ENCODE measurements at places on chromosomes 4 and X.

GRCh38 chr4:35912174-35912573, 332.1 kb downstream of the ARAP2 start:
- DNase-seq = no peak

DNA sequence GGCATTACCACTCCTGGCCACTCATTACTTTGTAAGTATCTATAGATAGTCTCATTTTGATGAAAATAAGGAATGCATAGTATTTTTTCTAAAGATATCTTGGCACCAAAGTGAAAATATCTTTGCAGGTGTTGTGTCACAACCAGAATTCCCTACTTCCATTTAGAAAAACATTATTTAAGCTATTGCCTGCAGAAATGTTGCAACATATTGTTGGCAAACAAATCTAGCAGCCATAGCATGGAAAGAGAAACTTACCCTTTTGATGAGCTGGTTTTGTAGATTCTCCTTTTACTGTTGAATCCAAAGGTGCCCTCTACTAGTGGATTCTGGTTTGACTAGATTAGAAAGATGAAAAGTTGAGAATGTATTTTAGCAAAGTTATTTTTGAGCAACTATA, 138.8 kb downstream of the AREG start:
- no peak for DNase-seq

- no peak for DNase-seq
Measured at GRCh38 chr4:83651846-83652245, 115.9 kb downstream of the GPAT3 start.

- peak; percentile 40 for DNase-seq
Measured at GRCh38 chr4:153483432-153484418, 17.6 kb downstream of the TMEM131L start.

DNA sequence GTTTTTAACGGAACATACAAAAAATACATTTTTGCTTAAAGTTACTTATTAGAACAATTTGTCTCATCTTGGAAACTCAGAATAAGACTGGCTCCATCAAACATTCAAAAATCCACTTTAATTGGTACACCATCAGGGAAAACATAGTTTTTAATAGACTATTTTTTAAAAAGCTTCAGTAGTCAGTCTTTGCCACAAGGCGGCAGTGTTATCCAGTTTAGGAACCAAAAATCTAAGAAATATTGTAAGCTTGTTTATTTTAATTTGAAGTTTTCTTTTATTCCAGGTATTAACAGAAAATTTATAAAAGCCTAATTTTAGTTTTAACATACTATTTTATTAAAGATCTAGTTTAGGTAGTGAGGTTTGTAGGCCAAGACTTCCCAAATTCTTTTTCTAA, 107.7 kb downstream of the APOOL start:
- DNase-seq = peak; percentile 31

DNA sequence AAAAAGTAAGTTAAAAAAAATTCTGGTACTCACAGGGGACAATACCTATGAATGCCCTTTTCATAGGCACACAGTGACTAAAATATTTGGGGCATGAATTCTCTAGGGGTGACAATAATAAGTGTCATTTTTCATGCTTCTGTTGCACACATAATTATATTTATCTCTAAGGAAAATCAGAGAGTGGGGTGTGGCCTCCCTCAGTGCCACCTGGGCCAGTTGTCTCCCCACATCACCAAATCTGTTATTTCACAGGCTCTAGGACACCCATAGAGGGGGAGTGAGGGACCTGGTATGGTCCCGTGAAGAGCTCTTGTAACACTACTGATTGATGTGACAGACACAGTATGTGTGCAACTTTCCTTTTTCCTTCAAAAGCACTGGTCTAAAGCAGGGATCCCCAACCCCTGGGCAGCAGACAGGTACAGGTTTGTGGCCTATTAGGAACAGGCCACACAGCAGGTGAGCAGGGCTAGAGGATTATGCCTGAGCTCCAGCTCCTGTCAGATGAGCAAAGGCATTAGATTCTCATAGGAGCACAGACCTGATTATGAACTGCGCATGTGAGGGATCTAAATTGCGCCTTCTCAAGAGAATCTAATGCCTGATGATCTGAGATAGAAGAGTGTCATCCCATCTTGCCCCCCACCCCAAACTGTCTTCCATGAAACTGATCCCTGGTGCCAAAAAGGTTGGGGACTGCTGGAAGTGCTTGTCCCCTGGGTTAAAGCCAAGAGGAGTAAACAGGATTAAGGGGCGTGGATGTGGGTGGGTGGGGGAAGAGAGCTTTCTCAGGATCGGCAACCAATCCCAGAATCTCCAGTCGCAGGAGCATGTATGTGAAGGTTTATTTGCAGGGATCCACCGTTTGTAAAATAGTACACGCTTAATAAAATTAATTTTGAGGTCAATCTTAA, 856 bp downstream of the SLC9B1 start:
- DNase-seq = no peak

DNA sequence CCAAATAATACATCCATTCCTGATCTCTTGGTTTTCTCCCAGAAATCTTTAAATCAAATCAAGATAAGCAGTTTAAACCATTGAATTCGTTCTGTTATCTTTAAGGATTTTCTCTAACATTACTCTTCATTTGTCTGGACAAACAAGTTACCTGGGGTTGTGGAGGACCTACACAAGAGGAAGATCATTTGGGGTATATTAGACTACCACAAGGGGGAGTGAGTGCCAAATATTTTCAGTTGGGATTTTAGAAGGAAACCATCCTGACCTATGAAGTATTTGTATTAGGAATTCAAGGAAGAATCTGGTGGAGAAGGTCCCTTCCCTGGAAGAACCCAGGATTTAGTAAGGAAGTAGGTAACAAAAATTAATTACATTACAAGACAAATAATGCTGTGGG, 12.0 kb upstream of the DCHS2 start:
- peak; percentile 54 for DNase-seq
